ENCODE measurements at places on chromosomes 2 and 18.

GRCh38 chr2:128090575-128090944 lies 440 bp upstream of the UGGT1 start:
- no peak for DNase-seq

GRCh38 chr18:4125224-4125623 lies 329.9 kb downstream of the DLGAP1 start:
- no peak for DNase-seq

- no peak for DNase-seq
Observed at GRCh38 chr2:145410086-145410485, 890.2 kb upstream of the ZEB2 start.

DNA sequence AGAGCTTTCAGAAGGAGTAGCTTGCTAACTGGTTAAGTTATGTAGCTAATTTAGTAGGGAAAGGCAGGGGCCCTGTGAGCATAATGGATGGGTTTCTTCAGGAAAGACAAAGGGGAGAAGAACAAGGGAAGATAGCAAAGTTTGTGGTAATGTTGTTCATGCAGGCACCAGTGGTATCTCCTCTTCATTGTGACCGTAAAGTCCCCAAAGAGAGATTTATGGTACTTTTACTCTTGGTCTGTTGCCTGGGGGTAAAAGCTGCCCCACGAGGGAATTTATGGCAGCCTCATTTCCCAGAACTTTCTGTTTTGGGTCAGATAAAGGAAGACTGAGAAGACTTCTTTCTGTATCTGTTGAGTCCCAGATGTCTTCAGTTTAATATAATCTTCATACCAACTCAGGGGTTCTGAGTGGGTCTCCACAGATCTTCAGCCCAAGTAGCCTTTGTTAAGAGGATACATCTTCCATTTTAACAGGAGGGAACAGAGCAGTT lies 27.5 kb downstream of the MALT1 start:
- no peak for DNase-seq

GRCh38 chr18:46677611-46678010 lies 20.6 kb upstream of the LOXHD1 start:
- no peak for DNase-seq

- DNase-seq: no peak
Observed at GRCh38 chr18:22363867-22364463, 53.8 kb downstream of the CTAGE1 start.

- DNase-seq: no peak
Observed at GRCh38 chr2:173149491-173149890, 73.8 kb downstream of the MAP3K20 start.

GRCh38 chr2:152762202-152762601 lies 43.8 kb downstream of the ARL6IP6 start:
- no peak for DNase-seq

DNA sequence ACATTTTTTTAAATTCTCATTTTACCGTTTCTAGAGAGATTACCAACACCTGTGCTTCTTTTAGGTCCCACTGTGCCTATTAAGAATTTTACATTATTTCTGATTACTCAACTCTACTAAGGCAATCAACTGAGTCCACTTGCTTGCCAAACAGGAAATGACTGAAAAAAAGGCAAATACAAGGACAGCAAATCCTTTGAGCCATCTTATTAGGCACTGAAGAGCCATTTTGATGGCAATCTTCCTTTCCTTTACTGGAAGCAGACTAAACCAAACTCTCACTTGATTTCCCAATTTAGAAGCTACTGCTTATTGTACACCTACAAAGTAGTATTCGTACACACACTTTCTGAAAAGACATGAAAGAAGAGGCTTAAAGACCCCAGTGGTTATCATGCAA lies 121.4 kb upstream of the COL3A1 start:
- no peak for DNase-seq

DNA sequence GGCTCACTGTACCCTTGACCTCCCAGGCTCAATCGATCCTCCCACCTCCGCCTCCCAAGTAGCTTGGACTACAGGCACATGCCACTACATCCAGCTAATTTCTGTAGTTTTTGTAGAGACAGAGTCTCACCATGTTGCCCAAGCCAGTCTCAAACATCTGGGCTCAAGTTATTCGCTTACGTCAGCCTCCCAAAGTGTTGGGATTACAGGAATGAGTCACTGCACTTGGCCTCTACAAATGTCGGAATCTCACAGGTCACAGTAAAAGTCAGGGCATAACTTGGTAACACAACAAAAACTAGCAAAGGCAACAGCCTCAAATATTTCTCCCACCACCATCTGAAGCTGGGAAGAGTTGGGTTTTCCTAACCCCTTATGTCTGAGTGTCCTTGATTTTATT lies 25.3 kb downstream of the SCG2 start:
- DNase-seq: no peak

DNA sequence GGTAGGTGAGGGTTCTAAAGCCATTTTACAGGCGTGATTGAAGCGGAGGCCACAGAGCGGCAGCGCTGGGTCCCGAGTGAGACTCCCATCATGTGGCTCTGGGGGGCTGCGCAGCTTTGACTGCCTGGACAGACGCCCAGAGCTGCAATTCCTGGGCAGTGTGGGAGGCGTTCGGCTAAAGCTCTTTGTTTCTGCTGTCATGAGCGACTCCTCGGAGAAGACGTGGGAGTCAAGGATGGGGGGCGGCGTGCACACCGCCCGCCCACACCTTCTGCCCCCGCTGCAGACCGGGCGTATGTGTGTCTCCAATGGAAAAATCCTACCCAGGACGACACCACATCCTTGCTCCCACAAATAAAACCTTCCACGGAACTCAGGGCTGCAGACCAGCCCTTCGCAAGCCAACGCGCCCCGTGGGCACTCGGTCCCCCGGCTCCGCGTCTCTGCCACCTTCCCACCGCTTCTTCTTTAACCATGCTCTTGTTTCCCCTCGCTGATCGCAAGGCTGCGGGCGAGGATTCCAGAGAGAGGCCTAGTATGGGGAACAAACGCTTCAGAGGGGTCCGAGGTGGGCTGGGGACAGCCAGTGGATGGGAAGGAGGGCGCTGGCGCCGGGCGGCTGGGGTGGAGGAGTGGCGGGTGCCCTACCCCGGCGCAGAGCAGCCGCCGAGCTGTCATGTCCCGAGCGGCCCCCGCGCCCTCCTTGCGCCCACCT lies 680 bp upstream of the LBH start:
- no peak for DNase-seq

- no peak for DNase-seq
Observed at GRCh38 chr2:66575625-66576310, 140.8 kb downstream of the MEIS1 start.

GRCh38 chr2:86332654-86333053 lies 4.8 kb downstream of the REEP1 start:
- DNase-seq: no peak

DNA sequence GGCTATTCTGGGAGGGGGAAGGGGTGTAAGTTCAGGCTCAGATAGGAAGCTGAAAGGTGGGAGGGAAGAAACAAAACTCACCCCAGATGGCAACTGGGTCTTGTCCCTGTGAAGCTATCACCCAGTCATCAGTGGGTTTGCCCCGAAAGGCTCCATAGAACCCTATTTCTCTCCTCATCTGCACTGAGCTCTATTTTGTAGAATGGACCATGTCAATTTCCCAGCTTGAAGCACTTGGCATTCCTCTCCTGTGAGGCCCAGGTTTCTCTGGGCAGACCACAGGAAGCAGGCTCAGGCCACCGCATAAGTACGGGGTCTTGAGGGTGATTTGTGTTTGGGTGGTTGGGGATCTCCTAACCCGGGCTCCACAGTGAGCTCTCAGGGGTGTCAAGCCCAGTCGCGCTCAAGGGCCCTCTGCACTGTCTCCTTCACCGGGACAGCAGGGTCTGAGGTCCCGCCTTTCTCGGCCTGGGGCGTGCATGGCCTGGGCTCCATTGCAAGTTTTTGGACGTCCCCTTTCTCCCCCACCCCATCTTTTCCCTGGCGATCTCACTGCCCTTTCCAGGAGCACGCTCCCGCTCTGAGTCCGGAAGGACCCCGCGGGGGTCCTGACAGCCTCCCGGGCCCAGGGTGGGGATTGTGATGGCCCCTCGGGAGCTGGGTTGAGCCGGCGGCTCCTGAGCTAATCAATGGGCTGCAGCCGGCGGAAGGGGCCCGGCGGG lies 27.3 kb upstream of the NOTO start:
- no peak for DNase-seq

GRCh38 chr2:179936141-179936540 lies 71.0 kb downstream of the CWC22 start:
- no peak for DNase-seq

- no peak for DNase-seq
Observed at GRCh38 chr2:188274274-188274673, 17.4 kb upstream of the GULP1 start.

DNA sequence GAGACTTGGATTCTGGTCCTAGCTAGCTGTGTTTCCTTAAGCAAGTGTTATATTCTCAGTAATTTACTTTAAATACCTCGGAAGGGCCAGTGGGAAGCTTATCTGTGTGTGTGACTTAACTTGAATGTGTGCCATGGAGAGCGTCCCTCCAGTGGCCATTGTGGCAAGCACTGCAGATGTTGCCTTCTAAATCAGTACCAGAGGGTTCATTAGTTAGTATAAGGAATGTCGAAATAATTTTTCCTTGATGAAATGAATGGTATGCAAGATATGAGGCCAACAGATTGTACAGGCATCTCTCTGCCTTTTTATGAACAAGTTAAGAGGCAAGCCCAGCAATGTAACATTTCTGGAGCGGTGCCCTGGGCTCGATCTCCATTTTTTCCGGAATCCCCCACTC lies 52.0 kb downstream of the FBXO36 start:
- DNase-seq: no peak

- DNase-seq: no peak
Observed at GRCh38 chr18:77223221-77223639, 26.4 kb upstream of the GALR1 start.

- DNase-seq: no peak
Observed at GRCh38 chr2:68698567-68699377, 35.8 kb upstream of the ARHGAP25 start.

DNA sequence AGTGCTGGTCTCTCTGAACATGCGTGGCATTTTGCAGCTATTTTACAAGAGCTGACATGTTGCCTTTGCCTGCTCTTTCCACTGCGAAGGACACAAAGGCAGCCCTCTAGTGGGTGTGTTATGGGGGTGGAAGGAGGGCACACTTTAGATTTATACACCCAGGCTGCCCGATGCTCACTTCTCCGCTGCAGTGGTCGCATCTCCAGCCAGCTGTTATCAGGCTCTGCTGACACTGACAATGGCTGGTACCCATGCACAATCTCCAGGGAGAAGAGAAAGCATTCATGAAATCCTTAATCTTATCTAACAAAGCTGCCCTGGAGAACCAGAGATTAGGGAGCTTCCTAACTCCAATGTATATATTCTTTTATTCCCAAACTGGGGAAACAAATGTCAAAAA lies 113.5 kb downstream of the EPHA4 start:
- DNase-seq: no peak

GRCh38 chr2:240506406-240507059 lies 51.3 kb downstream of the ANKMY1 start:
- no peak for DNase-seq

Measured in stimulated activated CD4-positive, alpha-beta T cell treated with anti-CD3 and anti-CD28 coated beads, Interleukin-1b, Interleukin-23, amount 100 ng/mL, for 1 hour (primary cell).